B cell (primary cell): ENCODE measurements at places on chromosomes 4 and X. TPM values are rescaled to one million over a fixed set of nuclear protein-coding genes. Genes with fewer than 3 reads are reported as not detected.
A peak's percentile ranks its signal among the peaks of the same experiment; 100 is the strongest.

NIPAL1 gene
- total RNA-seq = 1.1 TPM in 1 of 2 replicates, not detected in the other

DNA sequence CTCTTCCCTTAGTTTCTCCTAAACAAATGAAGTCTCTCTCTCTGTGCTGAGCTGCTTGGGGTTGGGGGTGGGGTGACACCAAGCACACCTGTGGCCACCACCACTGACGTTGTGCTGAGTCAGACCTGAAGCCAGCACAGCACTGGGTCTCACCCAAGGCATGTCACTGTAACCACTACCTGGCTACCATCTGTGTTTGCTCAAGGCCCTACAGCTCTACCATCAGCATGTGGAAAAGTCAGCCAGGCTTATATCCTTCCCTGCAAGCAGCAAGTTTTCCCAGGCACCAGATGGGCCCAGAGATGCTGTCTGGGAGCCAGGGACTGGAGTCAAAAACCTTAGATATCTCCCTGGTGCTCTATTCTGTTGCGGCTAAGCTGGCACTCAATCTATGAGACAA is 6.9 kb downstream of the CXCL10 start:
- no peaks in the 10 kb centered on the region for H3K36me3 ChIP-seq
- no peaks in the 10 kb centered on the region for H3K27me3 ChIP-seq
- DNase-seq = no peak
- H3K4me1 ChIP-seq = peaks cover 19% of the 10 kb centered on the region

DNA sequence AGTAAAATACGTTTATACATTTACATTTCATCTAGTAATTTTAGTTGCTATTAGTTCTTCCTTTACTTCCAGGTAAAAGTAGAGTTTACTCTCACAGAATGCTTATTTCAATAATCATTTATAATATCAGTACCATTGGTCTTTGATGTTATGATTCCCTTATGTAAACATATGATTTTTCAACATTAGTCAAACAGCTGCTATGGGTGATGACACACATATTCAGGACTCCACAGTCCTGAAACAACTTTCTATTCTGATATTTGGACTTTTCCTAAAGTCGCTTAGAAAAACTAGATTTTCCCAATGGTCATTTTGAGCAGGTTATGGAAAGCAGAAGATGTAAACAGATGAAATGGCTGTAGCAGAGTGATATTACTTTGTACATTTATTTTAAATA is 369.8 kb downstream of the UNC5C start:
- H3K4me3 ChIP-seq = no peak overlapping the region
- no peaks in the 10 kb centered on the region for H3K36me3 ChIP-seq
- no peaks in the 10 kb centered on the region for H3K27me3 ChIP-seq
- no peaks in the 10 kb centered on the region for H3K4me1 ChIP-seq
- H3K27ac ChIP-seq = no peak overlapping the region

DNA sequence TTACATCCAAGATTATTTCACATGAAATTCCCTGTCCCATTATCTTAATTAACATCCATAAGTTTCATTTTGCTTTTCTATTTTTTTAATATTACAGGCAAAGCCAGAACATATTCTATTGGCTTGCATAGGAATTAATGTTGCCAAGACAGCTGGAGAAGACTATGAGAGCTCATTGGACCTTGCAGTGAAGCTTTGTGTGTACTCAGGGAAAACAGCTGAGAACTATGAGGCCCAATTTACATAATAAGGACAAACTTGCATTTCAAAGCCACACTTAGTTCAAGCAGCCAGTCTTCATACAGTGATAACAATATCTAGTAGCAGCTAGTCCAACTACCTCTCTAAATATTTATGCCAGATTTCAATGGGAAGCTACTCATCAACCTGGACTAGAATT is 134.4 kb downstream of the DDX53 start:
- no peak for DNase-seq
- H3K4me1 ChIP-seq = no peaks in the 10 kb centered on the region
- H3K27me3 ChIP-seq = no peaks in the 10 kb centered on the region
- H3K4me3 ChIP-seq = no peak overlapping the region
- no peak overlapping the region for H3K27ac ChIP-seq

GPC3 gene
- not detected in 2 replicates for total RNA-seq

DNA sequence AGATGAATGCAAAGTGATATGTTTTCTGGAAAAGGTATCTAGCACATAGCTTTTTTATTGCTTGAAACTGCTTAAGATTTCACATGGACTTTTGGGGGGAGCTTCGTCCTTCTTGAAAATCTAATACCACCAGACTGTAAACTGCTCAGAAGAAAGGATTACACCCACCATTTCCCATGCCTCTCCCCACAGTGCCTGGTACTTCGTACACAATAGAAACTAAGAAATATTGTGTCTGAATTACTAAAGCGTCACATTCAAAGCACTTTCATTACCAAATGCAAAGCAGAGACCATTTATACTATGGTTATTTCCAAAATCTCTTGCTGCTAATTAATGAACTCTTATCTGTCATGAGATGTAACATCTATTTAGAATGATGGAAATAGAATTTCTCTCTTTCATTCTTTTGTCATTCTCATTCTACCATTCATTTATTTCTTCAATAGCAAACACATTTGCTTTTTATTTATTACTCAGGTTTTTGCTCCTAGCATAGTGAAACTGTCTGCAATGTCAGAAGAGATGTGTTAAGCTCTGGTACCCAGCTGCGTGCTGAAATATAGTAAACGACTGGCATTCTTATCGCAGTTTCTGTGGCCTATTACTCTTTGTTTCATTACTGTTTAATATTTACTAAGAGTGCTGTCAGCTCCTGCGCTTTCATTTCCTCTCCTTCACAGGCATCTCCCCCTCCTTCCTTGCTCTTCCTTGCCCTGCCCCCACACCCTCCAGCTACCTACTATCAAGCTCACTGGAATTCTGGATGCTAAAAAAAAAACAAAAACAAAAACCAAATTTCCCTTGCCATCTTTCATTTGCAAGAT is 51.4 kb upstream of the RAPGEF2 start:
- no peak overlapping the region for H3K27ac ChIP-seq
- H3K27me3 ChIP-seq = peaks cover 24% of the 10 kb centered on the region
- H3K4me1 ChIP-seq = peaks cover 16% of the 10 kb centered on the region
- H3K4me3 ChIP-seq = no peak overlapping the region
- peak; percentile 32 for DNase-seq

GRCh38 chrX:139532834-139533233 is 2.3 kb downstream of the F9 start:
- no peak overlapping the region for H3K4me3 ChIP-seq
- DNase-seq = no peak
- H3K36me3 ChIP-seq = no peaks in the 10 kb centered on the region
- no peak overlapping the region for H3K27ac ChIP-seq

BEX1 gene
- total RNA-seq = 0.39 TPM in 1 of 2 replicates, not detected in the other

RAB39B gene
- total RNA-seq = 7.8 and 8.8 TPM in 2 replicates

DNA sequence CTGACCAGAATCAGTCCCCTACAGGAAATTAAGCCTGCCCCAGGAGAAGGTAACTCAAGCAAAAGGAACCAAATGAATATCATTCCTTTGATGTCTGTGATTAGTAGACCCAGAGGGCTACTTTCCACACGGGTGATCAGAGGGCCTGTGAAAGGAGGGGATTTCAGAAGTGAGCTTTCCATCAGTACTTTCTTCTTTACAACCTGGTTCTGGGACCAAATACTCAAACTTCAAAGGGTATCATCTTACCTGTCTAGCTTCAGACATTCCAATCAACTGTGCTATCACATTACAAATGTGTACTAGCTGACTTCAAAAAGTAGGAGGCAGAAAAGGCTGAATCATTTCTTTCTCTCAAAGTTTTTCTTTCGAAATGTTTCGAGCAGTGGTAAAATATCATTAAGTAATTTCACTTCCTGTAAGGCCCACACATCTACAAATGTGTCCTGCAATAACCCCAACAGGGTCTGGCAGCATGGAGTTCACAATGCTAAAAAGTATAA is 23.9 kb downstream of the ACSL4 start:
- no peak overlapping the region for H3K4me3 ChIP-seq
- no peaks in the 10 kb centered on the region for H3K27me3 ChIP-seq
- peak overlapping the region; percentile 61 for H3K27ac ChIP-seq
- peak; percentile 47 for DNase-seq

DNA sequence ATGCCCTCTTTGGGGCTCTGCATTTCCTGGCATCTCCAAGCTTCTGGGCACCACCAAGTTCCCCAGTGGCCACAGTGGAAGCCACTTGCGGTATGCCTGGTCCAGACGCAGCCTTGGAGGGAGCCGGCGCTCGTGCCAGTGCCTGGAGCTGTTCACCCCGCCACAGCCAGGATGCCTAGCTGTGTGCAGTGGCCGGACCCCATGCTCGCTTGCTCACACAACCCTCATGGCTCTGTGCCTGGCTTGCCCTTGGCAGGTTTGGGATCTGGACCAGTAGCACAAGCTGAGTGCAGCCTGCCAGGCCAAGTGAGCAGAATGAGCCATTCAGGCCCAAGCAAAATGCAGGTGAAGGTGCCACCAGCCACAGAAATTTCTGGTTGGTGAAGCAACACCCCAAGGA is 283.5 kb downstream of the EVC2 start:
- H3K27ac ChIP-seq = no peak overlapping the region
- no peaks in the 10 kb centered on the region for H3K4me1 ChIP-seq
- H3K27me3 ChIP-seq = no peaks in the 10 kb centered on the region
- no peaks in the 10 kb centered on the region for H3K36me3 ChIP-seq

TDO2 gene
- total RNA-seq = not detected in 2 replicates

GRCh38 chrX:24619647-24620046 is 27.5 kb downstream of the PCYT1B start:
- H3K36me3 ChIP-seq = no peaks in the 10 kb centered on the region
- no peak overlapping the region for H3K27ac ChIP-seq
- no peak for DNase-seq
- H3K4me1 ChIP-seq = no peaks in the 10 kb centered on the region

DNA sequence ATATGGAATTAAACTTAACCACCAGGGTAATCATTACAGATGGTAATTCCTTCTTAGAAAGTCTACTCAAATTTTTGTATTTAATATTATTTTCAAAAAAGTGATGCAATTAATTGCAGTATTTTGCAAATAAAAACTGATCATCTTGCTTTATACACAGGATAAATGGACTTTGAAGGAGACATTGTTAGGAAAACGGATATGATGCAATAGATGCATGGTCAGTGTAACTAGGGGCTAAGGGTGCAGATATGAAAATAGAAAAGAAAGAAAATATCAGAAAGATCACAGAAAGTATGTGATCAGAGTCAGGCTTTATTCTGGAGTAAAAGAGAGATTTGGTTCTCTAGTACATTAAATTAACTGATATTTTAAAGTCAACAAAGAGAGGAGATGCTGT is 401.7 kb downstream of the TLL1 start:
- no peaks in the 10 kb centered on the region for H3K4me1 ChIP-seq
- no peaks in the 10 kb centered on the region for H3K36me3 ChIP-seq
- H3K27ac ChIP-seq = no peak overlapping the region
- no peaks in the 10 kb centered on the region for H3K27me3 ChIP-seq
- no peak for DNase-seq

GRCh38 chrX:115462406-115462805 is 98.6 kb upstream of the PLS3 start:
- H3K4me1 ChIP-seq = no peaks in the 10 kb centered on the region
- H3K27me3 ChIP-seq = no peaks in the 10 kb centered on the region
- H3K4me3 ChIP-seq = no peak overlapping the region
- H3K36me3 ChIP-seq = no peaks in the 10 kb centered on the region
- H3K27ac ChIP-seq = no peak overlapping the region
- no peak for DNase-seq

- H3K4me1 ChIP-seq = no peaks in the 10 kb centered on the region
- H3K4me3 ChIP-seq = no peak overlapping the region
- no peaks in the 10 kb centered on the region for H3K27me3 ChIP-seq
- DNase-seq = no peak
These were observed 37.0 kb downstream of the NAT8L start for GRCh38 chr4:2096073-2096609.

BEND2 gene
- not detected in 2 replicates for total RNA-seq

CPLX1 gene
- total RNA-seq = not detected in 2 replicates

GRCh38 chrX:44747969-44748368 is 95.9 kb upstream of the DUSP21 start:
- H3K4me3 ChIP-seq = no peak overlapping the region
- peaks cover under 1% of the 10 kb centered on the region for H3K27me3 ChIP-seq
- H3K36me3 ChIP-seq = no peaks in the 10 kb centered on the region

IBSP gene
- total RNA-seq = not detected in 2 replicates

KDM6A gene
- total RNA-seq = 57.0 and 57.3 TPM in 2 replicates

DNA sequence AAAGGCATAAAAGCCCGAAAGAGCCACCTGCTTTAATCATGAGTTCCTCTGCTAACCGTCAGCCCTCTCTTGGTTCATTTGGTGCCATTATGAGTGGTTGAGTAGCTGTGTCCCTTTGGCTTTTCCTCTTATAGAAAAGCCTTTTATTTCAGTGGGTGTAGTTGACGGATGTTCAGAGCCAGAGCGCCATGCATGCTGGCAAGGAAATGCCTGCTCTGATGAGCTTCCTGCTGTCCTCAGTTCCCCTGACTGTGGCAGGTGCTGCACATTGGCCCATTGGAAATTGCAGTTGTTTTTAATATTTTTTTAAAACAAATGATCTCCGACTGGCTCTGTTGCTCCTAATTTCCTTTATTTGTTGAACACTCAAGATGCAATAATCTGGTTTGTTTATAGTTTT is 77.3 kb upstream of the LIMCH1 start:
- no peak overlapping the region for H3K4me3 ChIP-seq
- no peak overlapping the region for H3K27ac ChIP-seq
- no peaks in the 10 kb centered on the region for H3K27me3 ChIP-seq

GPR143 gene
- not detected in 2 replicates for total RNA-seq

GRCh38 chr4:145945431-145946155 is 7.0 kb upstream of the ZNF827 start:
- DNase-seq = no peak
- no peak overlapping the region for H3K4me3 ChIP-seq
- no peaks in the 10 kb centered on the region for H3K4me1 ChIP-seq
- no peak overlapping the region for H3K27ac ChIP-seq
- H3K27me3 ChIP-seq = no peaks in the 10 kb centered on the region
- no peaks in the 10 kb centered on the region for H3K36me3 ChIP-seq

GRCh38 chr4:153758136-153758535 is 1.7 kb downstream of the RNF175 start:
- DNase-seq = no peak
- no peak overlapping the region for H3K27ac ChIP-seq
- peaks cover 13% of the 10 kb centered on the region for H3K4me1 ChIP-seq
- H3K4me3 ChIP-seq = no peak overlapping the region
- H3K27me3 ChIP-seq = peaks cover 19% of the 10 kb centered on the region
- H3K36me3 ChIP-seq = no peaks in the 10 kb centered on the region

DNA sequence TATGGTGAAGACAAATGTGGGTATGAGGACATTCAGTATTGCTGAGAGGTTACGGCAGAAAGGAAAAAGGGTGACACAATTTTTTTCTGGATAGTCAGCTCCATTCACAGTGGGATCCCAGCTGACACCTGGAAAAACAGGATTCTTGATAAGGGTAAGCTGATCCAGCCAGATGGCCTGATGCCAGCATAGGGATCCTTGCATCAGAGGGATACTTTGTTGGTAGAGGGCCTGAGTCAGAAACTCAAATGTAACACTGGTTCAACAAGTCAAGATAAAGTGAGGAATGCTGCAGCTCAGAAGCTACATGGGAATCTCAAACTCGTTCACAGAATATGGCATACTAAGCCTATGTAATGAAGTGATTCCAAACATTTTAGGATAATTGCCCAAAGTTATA is 726.7 kb downstream of the C4orf33 start:
- no peak overlapping the region for H3K4me3 ChIP-seq
- H3K4me1 ChIP-seq = no peaks in the 10 kb centered on the region
- no peak overlapping the region for H3K27ac ChIP-seq

SMC1A gene
- 67.6 and 70.0 TPM in 2 replicates for total RNA-seq
